Activated CD8-positive, alpha-beta T cell treated with anti-CD3 and anti-CD28 coated beads for 36 hours (primary cell): ENCODE measurements at places on chromosomes 2 and 18. TPM values are rescaled to one million over a fixed set of nuclear protein-coding genes. Genes with fewer than 3 reads are reported as not detected.

- no peak for DNase-seq
- peaks cover 65% of the 10 kb centered on the region for H3K4me1 ChIP-seq
- H3K27ac ChIP-seq: peak overlapping the region; percentile 35
Measured at GRCh38 chr2:144211826-144212225, 308.1 kb downstream of the ZEB2 start.

TGFA gene
- total RNA-seq: 0.38 TPM

SLC8A1 gene
- 0.34 TPM for total RNA-seq

SCYGR5 gene
- total RNA-seq: not detected

TUBA3E gene
- not detected for total RNA-seq

SPP2 gene
- not detected for total RNA-seq
